ENCODE measurements at places on chromosomes 2 and 18. TPM values are rescaled to one million over a fixed set of nuclear protein-coding genes. Genes with fewer than 3 reads are reported as not detected.

Gene MYOM1
- total RNA-seq = 0.86 TPM

Gene CD8A
- total RNA-seq = not detected

Gene NT5DC4
- not detected for total RNA-seq

Gene ZFAND2B
- total RNA-seq = 25.5 TPM

Gene HOXD4
- 5.5 TPM for total RNA-seq

Gene ARL6IP6
- 20.0 TPM for total RNA-seq

Gene GMCL1
- 6.8 TPM for total RNA-seq

Gene CTDSP1
- 63.5 TPM for total RNA-seq

Gene PDK1
- 10.3 TPM for total RNA-seq
